ENCODE measurements at places on chromosomes 7 and 10.

GRCh38 chr10:1346201-1346600 is 290.0 kb downstream of the WDR37 start:
- no peak for DNase-seq

DNA sequence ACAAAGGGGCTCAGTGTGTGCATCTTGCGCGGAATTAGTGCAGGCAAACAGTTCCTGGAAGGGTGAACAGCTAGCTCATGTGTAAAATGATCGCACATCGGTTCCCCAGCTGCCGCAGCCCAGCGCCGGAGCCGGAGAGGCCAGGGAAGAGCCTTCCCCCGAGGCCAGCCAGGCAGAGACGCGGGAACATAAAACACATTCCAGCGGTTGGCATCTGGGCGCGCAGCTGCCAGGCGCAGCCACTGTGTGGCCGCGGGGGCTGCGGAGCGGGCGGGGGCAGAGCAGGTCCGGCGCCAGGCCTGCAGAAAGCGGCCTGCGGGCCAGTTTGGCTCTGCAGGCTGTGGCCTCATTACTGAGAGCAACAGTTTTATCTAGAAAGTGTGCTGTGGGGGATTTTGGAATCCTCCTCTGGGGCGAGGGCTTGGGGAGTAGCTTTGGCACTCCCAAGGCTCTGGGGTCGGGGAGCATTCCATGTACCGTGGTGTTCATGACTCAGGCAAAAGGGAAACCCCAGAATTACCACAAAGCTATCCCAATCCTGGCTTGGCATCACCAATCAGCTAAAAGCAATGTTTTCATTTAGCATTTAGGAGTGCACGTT is 74.3 kb downstream of the SAMD9 start:
- peak; percentile 95 for DNase-seq

DNA sequence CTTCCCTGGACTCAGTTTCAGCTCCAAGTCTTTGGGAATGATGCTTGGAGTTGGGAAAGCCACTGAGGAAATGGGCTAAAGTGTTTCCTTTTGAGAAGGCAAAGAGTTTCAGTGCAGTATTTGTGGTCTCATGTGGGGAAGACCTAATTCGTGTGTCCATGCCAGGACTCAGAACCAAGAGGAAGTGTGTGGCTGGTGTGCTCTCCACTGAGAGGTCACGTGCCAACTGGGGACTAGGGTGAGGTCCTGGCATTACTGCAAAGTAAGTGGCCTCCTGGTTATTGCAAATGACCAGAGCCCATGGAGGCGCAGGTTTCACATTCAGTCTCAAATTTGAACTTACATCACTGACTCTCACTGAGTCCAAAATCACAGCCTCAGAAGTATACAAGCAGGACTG is 48.6 kb upstream of the ITPRID1 start:
- no peak for DNase-seq

DNA sequence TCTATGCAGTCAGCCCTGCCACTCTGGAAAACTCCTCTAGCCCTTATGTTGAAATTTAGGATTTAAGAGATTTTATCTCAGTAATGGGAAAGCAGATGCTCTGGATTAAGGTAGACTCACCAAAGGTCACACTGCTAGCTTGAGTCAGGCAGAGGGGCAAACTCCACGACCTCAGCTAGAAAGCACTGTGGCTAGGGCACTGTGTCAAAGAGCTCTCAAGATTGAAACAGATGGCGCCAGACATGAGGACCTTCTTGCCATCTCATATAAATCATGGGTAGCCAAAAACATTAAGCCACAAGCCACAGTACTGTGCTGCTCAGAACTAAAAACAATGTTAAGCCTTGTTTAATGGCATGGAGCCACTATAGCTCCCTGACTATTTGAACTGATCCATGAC is 188.7 kb downstream of the DNAJC1 start:
- no peak for DNase-seq

- DNase-seq, result no peak
Measured at GRCh38 chr10:117470733-117471132, 71.8 kb upstream of the EMX2 start.

- DNase-seq, result peak; percentile 54
Measured at GRCh38 chr7:36034020-36034419, 119.0 kb upstream of the EEPD1 start.

- no peak for DNase-seq
Measured at GRCh38 chr7:28556025-28556424, 143.7 kb downstream of the CREB5 start.

- DNase-seq, result no peak
Measured at GRCh38 chr7:17038160-17038782, 156.5 kb upstream of the AGR3 start.

GRCh38 chr7:150947241-150947745 is 30.8 kb downstream of the KCNH2 start:
- DNase-seq, result no peak

GRCh38 chr7:54546081-54546985 is 4.2 kb downstream of the VSTM2A start:
- DNase-seq, result no peak

DNA sequence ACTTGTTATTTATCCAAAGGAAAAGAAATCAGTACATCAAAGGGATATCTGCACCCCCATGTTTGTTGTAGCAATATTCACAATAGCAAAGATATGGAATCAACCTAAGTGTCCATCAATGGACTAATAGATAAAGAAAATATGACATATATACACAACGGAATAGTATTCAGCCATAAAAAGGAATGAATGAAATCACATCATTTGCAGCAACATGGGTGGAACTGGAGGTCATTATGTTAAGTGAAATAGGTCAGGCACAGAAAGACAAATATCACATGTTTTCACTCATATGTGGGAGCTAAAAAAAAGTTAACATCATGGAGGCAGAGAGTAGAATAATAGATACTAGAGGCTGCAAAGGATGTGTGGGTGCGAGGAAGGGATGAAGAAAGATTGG is 25.0 kb upstream of the KAT6B start:
- no peak for DNase-seq

DNA sequence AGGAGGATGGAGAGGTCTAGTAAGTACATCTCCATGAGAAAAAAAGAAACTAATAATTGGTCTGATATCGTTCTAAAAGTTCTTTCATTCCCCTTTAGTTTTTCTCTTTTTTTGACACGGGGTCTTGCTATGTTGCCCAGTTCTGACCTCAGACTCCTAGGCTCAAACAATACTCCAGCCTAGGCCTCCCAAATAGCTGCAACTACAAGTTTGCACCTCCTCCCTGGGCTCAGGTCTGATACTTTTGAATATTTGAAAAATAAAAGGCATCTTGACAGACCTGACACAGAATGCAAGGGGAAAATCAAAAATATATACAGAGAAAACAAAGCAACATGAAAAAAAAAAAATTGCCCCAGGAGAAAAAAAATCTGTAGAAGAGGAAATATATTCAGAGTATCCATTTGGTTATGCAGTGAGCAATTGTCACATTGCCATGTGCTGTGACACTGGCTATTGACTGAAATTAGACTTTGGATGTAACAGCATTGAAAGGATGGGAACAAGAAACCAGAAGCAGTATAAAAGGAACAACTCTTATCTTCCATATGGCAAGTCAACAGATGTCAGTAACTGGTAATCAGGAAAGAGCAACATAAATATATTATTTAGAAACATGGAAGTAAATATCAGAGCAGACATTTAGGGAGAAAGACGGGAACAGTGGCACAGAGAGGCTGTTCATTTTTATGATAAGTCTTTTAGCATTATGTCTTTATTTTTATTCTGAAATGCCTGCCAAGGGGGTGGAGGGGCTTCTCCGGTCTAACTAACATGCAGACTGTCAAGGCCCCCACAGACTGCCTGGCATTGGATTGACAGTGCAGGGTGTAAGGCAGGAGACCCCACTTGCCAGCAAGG is 408.4 kb downstream of the PARD3 start:
- DNase-seq, result no peak

DNA sequence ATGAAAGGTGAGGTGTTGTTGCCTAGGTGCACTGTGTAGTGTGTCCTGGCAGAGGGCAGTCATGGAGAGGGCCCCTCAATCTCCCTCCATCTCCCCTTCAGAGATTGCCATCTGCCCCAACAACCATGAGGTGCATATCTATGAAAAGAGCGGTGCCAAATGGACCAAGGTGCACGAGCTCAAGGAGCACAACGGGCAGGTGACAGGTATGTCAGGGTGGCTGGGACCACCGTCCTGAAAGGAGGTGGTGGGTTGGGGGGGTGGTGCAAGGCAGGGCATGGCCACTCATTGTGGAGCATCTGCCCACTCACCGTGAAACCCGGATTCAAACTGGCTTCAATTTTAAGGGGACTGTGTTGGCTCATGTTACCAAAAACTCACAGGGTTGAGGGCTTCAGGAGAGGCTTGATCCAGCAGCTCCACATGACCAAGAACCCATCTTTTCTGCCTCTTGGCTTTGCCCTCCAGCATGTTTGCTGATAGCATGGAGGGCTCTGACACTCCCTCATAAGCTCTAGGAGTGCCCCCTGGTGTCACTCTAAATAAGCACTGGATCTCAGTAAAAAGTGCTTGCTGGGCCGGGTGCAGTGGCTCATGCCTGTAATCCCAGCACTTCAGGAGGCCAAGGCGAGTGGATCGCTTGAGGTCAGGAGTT is 12.2 kb downstream of the ARPC1B start:
- no peak for DNase-seq

DNA sequence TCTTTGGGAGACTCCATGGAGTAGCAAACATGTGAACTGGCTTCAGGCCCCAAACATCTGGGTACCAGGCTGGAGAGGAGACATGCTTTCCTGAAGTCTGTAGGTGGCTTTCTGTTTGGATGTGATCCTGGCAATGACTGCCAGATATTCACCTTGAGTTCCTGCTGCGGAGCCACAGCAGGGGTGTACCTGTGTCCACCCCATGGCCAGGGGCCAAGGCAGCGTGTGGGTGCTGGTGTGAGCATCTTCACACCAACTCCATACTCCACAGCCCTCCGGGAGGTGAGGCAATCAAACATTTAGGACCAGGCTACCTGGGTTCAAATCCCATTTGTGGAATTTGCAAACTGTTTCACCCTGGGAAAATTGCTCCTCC is 113.0 kb downstream of the ADCY1 start:
- DNase-seq, result no peak

DNA sequence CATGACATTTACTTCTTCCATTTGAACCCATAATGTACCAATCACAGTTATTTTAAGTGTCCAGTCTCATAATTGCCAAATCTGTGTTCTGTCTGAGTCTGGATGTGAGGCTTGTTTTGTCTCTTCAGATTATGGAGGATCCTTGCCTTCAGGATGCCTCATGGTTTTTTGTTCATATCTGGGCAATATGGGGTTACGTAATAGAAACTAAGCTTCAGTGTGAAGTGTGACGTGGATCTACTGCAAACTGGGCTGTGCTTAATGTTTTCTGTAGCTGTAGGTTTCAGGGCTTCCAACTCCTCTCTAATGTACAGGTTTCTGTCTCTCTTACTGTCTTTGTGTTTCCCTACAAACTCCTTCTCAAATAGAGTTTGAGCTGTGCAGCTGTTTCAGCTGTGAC is 223.7 kb upstream of the ADARB2 start:
- DNase-seq, result no peak

DNA sequence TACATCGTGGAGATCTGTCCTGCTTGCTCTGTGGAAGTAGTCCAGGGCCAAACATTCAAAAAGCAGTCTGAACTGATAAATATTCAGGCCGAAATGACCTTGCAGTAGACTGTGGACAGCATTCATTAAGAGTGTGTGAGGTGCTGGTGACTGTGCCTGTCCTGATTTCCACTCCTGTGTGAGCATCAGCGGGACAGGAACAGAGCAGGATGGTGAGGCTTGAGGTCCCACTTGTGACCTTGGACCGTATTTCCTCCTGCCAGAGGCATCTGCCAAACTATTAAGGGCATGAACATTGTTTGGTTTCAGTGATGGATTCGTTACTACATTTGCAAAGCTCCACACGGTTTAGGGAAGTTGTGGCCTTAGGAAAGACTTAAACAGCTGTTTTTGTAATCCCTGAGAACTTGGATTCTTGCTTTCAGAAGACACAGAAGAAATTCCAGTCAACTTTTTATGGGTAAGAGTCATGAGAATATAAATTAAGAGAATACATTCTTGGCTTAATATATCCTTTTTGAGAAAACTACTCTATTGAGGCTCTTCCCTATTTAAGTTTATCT is 32.8 kb downstream of the CCNY start:
- DNase-seq, result peak; percentile 26

- DNase-seq, result no peak
Measured at GRCh38 chr10:30247704-30248103, 101.4 kb downstream of the MTPAP start.

DNA sequence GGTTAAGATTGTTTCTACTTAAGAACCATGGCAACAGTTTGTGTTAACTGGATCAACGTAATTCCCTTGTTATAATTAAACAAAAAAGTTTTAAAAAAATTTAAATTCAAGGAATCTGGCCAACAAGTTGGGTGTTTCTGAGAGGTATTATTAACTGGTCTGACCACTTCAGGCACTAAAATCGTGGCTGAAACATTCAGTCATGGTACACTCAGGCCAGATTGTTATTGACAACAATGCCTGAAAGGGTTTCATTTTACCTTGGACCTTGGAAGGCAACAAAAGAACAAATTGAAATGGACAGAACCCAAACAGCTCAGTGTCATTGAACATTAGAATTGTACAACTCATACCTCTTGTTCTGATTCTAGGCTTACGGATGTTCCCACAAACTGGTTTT is 103.3 kb upstream of the ARMC3 start:
- no peak for DNase-seq

DNA sequence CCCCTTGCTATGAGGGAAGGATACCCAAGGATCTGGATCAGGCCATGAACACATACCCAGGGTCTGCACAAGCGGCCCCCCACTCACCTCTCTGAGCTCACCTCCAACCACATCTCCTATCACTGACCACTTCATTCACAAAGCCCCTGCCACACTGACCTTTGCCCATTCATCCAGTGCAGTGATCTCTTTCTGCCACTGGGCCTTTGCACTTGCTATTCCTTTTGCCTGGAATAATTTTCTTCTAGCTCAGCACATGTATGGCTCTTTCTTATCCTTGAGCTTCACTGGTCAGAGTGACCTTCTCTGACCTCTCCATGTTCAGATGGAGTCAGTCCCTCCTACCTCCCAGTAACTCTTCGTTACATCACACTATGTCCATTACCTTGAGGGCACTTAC is 48.3 kb downstream of the ADRA2A start:
- DNase-seq, result no peak

DNA sequence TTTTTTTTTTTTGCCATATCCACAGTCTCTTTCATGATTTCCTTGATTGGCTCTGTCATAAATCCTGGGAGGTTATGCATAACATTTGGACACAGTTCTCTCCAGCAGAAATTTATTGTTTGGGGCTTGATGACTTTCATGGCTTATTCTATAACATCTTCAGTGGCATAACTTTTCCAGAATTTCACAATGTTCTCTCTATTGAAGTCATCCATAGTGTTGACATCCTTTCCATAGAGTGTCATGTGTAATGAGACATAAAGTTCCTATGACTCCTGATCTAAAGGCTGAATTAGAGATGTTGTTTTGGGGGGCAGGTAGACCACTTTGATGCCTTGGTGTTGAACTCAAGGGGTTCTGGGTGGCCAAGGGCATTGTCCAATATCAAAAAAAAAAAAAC is 36.7 kb upstream of the STK17A start:
- no peak for DNase-seq

Data from AG04449 (cell line).